Suprapubic skin (tissue), 4 donors: ENCODE measurements at places on chromosomes 2 and 18.

GRCh38 chr2:100660851-100661584, 98.2 kb downstream of the PDCL3 start:
- DNase-seq, result no peak
- H3K4me3 ChIP-seq, result no peak overlapping the region
- H3K4me1 ChIP-seq, result no peaks in the 10 kb centered on the region
- H3K36me3 ChIP-seq, result no peaks in the 10 kb centered on the region
- H3K27ac ChIP-seq, result no peak overlapping the region
- H3K27me3 ChIP-seq, result no peaks in the 10 kb centered on the region

DNA sequence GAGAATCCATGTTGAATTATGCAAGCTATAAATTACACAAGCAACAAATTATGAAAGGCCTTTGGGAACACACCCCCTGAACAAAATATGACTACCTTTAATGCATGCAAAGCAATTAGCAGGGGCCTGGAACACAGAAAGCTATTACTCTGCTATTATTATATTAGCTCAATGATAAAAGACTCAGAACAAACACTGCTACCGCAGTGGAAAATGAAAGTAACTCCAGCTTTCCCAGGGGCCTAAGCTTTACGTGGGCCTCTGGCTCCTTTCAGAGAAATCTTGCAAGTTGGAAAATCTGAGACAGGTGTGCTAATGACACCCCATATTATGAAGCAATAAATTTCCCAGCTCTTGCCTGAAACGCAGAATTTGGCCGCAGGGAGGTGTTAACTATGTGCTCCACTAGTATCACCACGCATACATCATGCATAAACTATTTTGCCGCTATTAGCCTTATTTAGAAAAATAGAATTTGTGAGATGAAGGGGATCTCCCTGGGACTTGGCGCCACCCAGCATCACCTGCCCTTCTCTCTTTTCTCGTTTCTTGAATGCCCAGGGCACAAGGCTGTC, 321.6 kb upstream of the LYPD1 start:
- no peak overlapping the region for H3K4me3 ChIP-seq
- H3K4me1 ChIP-seq, result no peaks in the 10 kb centered on the region
- H3K27ac ChIP-seq, result no peak overlapping the region

DNA sequence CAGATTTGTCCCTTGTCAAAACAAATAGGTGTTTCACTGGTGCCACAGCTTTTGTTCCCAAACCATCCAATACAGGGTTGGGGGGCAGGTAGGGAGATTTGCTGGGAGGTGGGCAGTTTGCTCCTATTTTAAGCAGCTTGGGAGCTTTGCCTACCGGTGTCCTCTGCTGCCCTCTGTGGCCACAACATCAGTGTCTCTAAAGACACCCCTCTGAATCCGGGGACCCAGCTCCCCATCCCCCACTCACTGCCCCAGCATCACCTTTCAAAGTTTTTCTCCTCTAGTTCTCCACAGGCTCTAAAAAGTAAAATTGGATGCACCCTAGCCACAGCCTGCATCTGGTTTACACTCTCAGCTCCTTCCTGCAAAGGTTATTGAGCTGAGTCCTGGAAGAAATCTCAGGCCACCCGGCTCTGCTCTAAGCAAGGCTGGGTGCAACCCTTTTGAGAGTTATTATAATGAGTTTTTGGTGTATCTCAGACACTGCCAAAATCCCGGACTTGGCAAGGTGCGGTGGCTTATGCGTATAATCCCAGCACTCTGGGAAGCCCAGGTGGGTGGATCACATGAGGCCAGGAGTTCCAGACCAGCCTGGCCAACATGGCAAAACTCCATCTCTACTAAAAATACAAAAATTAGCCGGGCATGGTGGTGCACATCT, 2.9 kb upstream of the EPAS1 start:
- H3K27ac ChIP-seq, result no peak overlapping the region
- H3K36me3 ChIP-seq, result no peaks in the 10 kb centered on the region
- no peak overlapping the region for H3K4me3 ChIP-seq
- H3K4me1 ChIP-seq, result peaks cover 21% of the 10 kb centered on the region

DNA sequence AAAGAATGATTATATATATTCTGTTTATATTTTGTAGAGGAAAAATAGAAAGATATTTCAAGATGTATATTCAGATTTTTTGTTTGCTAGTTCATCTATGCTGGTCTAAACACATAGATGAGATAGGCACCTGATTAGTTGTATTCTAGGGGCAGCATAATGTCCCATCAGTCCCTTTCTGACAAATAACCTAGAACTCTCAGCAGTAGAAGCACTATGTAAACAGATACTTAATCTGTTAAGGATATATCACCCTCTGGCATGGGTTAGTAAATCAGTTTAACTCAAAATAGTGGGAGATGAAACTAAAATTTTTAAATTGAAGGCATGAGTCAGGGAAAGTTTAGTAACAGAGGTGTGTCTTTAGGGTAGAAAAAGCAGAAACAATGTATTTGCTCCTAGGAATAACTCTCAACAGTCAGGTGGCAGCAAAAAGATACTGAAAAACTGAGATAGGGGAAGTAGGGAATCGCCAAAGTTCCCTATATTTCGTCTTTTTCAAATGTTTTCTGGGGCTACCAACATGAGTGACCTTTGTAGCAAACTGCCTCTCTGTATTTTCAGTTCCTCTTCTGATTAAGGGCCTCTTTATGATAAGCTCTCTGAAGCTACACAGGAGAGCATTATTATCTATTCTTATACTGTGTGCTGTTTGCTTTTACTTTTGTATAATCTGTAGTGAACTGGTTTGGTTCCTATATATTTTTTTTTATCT, 5.7 kb downstream of the PPP1R1C start:
- no peaks in the 10 kb centered on the region for H3K4me1 ChIP-seq
- no peak overlapping the region for H3K27ac ChIP-seq
- H3K36me3 ChIP-seq, result no peaks in the 10 kb centered on the region
- no peaks in the 10 kb centered on the region for H3K27me3 ChIP-seq
- DNase-seq, result no peak
- no peak overlapping the region for H3K4me3 ChIP-seq

DNA sequence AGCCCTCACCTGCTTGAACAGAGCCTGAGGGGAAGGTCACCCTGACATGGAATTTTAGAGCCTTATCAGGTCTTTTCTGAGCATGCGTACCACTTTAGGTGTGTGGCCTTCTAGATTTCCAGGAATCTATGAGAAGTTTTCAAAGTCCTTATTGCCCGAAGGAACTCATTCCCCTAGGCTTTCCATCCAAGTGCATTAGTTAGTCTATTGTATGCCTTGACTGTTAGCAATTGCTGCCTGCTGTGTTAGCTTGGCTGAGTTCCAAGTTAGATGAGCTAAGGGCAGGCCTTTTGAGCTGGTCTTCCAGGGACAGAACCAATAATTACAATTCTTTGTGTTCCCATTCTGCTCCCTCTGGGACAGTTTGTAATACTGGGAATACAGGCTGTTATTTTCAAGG, 30.8 kb upstream of the PUM2 start:
- peaks cover 17% of the 10 kb centered on the region for H3K4me1 ChIP-seq
- H3K27me3 ChIP-seq, result no peaks in the 10 kb centered on the region
- no peaks in the 10 kb centered on the region for H3K36me3 ChIP-seq
- peak; percentile 38 for DNase-seq

GRCh38 chr2:232275670-232276069, 102.9 kb upstream of the ALPP start:
- H3K36me3 ChIP-seq, result peaks cover 5% of the 10 kb centered on the region
- no peaks in the 10 kb centered on the region for H3K27me3 ChIP-seq
- H3K27ac ChIP-seq, result no peak overlapping the region
- peaks cover 18% of the 10 kb centered on the region for H3K4me1 ChIP-seq

GRCh38 chr2:138424436-138425140, 77.0 kb upstream of the SPOPL start:
- no peaks in the 10 kb centered on the region for H3K36me3 ChIP-seq
- H3K27me3 ChIP-seq, result no peaks in the 10 kb centered on the region
- H3K4me3 ChIP-seq, result no peak overlapping the region
- no peak overlapping the region for H3K27ac ChIP-seq

- H3K36me3 ChIP-seq, result no peaks in the 10 kb centered on the region
- H3K4me3 ChIP-seq, result no peak overlapping the region
- H3K27ac ChIP-seq, result no peak overlapping the region
- H3K4me1 ChIP-seq, result peaks cover 21% of the 10 kb centered on the region
These were observed 1.9 kb upstream of the ITGB6 start for GRCh38 chr2:160201849-160202539.

DNA sequence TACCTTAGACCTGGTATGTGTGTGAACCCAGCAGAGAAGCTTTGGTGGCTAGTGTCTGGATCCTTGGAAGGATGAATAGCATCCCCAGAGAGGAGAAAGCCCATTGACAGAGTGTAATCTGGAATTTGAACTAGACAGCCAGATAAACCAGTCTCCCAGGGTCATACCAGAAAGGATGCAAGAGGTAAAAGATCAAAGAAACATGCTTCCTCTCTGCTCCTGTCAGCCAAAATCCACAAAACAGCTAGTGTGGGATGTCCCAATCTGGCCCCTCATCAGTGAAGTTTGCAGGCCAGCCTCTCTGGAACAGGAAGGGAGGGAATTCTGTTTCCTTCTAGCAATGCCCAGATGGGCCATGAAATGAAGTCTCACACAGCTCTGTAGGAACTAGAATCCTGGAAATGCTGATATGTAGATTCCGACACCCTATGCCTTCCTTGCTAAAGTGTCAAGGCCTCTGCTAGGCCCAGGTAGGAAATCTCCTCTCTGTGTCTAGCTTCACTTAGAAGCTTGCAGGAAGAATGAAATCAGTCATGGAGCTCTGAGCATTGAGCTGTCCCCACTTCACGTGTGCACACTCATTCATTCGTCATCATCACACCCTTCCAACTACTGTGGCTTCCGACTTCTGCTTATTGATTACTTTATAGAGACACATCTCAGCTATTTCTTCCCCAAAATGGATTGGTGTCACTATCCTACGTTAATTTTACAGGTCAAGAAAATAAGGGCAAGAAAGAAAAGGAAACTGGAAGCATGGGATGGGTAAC, 38.0 kb downstream of the EVA1A start:
- no peak for DNase-seq
- no peaks in the 10 kb centered on the region for H3K27me3 ChIP-seq
- no peak overlapping the region for H3K4me3 ChIP-seq
- no peaks in the 10 kb centered on the region for H3K36me3 ChIP-seq

DNA sequence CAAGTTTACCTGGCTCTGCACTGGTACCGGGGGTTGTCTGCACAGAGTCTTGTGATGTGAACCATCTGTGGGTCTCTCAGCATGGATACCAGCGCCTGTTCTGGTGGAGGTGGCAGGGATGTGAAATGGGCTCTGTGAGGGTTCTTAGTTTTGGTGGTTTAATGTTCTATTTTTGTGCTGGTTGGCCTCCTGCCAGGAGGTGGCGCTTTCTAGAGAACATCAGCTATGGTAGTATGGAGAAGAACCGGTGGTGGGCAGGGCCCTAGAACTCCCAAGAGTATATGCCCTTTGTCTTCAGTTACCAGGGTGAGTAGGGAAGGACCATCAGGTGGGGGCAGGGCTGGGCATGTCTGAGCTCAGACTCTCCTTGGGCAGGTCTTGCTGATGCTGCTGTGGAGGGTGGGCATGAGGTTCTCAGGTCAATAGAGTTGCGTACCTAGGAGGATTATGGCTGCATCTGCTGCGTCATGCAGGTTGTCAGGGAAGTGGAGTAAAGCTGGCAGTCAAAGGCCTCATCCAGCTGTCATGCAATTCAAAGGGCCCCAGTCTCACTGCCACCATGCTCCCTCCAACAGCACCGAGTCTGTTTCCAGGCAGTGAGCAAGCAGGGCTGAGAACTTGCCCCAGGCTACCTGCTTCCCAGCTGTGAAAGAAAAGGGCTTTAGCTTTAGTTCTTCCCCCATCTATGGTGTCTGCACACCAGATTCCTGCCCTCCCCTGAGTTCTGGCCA, 278.0 kb downstream of the METTL4 start:
- H3K36me3 ChIP-seq, result no peaks in the 10 kb centered on the region
- DNase-seq, result no peak
